ENCODE measurements at places on chromosomes 6 and 20. TPM values are rescaled to one million over a fixed set of nuclear protein-coding genes. Genes with fewer than 3 reads are reported as not detected.

The ECHDC1 gene
- total RNA-seq = 51.4 TPM

DNA sequence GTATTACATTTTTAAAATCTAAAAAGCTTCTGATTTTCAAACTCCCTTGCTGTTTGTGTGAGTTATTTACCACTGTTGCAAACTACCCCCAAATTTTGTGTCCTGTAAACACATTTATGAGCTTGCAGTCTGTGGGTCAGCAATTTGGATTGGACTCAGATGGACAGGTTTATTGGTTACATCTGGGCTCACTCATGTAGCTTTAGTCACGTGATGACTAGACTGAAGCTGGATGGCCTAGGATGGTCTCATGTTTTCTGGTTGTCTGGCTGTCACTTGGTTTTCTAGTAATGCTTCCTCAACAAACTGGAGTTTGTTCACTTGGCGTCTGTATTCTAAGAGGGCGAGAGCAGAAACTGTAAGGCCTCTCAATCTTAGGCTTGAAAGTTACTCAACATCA, 12.2 kb upstream of the C6orf58 start:
- no peak overlapping the region for H3K27ac ChIP-seq
- H3K36me3 ChIP-seq = no peaks in the 10 kb centered on the region
- no peak overlapping the region for H3K4me3 ChIP-seq

The BPIFA1 gene
- not detected for total RNA-seq

The GTPBP2 gene
- total RNA-seq = 70.8 TPM

GRCh38 chr20:20399531-20400500, 31.9 kb downstream of the INSM1 start:
- no peaks in the 10 kb centered on the region for H3K4me1 ChIP-seq
- H3K27me3 ChIP-seq = no peaks in the 10 kb centered on the region
- H3K36me3 ChIP-seq = no peaks in the 10 kb centered on the region
- H3K27ac ChIP-seq = no peak overlapping the region

GRCh38 chr6:94270091-94270948, 851.0 kb upstream of the EPHA7 start:
- H3K27me3 ChIP-seq = no peaks in the 10 kb centered on the region
- no peaks in the 10 kb centered on the region for H3K4me1 ChIP-seq
- H3K27ac ChIP-seq = no peak overlapping the region
- no peak overlapping the region for H3K4me3 ChIP-seq
- H3K36me3 ChIP-seq = no peaks in the 10 kb centered on the region

- no peaks in the 10 kb centered on the region for H3K4me1 ChIP-seq
- H3K4me3 ChIP-seq = no peak overlapping the region
- no peaks in the 10 kb centered on the region for H3K27me3 ChIP-seq
- peak; percentile 27 for DNase-seq
- H3K27ac ChIP-seq = no peak overlapping the region
These were observed 6.1 kb downstream of the C20orf173 start for GRCh38 chr20:35523298-35523888.

DNA sequence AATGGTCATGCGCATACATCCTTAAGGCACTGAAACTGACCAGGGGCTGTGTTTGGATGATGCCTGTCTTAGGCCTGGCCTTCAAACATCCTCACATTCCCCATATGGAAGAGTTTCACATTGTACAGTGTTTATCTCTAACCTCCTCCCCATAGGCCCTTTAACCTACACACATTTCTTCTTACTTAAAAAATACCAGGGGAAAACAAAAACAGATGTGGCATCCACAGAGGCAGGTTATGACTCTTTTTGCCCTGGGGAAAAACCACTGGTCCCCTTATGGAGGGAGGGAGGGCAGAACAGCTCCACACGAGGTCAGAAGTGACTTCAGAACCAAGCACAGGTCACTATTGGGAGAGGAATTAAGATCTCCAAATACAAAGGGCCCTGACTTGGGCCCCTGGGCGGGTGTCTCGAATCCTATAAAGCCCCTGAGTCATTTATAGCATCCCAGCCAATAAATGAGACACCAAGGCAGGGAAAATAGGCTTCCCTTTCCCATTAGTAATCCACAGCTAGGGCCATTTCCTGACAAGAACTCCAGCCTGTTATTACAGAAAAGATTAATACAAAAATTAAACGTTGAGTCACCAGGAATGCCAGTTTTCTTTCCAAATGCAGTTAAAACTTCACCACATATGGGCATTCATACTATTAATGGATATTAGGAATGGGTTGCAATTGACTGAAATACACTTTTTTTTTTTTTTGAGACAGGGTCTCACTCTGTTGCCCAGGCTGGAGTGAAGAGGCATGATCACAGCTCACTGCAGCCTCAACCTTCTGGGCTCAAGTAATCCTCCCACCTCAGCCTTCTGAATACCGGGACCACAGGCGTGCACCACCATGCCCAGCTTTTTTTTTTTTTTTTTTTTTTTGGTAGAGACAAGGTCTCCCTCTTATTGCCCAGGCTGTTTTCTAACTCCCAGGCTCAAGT, 107.2 kb downstream of the ATP9A start:
- peak overlapping the region; percentile 51 for H3K27ac ChIP-seq
- H3K4me3 ChIP-seq = no peak overlapping the region
- no peaks in the 10 kb centered on the region for H3K36me3 ChIP-seq
- DNase-seq = peak; percentile 73
- no peaks in the 10 kb centered on the region for H3K27me3 ChIP-seq
- peaks cover 41% of the 10 kb centered on the region for H3K4me1 ChIP-seq

GRCh38 chr20:38159957-38160756, 4.9 kb downstream of the TGM2 start:
- peaks cover 80% of the 10 kb centered on the region for H3K36me3 ChIP-seq
- H3K4me1 ChIP-seq = peaks cover 39% of the 10 kb centered on the region
- H3K27me3 ChIP-seq = no peaks in the 10 kb centered on the region
- H3K27ac ChIP-seq = 0 out of 2 replicates have a peak overlapping the region, but pooled peaks have one; percentile 18
- H3K4me3 ChIP-seq = no peak overlapping the region
- no peak for DNase-seq

The TAAR8 gene
- total RNA-seq = not detected

DNA sequence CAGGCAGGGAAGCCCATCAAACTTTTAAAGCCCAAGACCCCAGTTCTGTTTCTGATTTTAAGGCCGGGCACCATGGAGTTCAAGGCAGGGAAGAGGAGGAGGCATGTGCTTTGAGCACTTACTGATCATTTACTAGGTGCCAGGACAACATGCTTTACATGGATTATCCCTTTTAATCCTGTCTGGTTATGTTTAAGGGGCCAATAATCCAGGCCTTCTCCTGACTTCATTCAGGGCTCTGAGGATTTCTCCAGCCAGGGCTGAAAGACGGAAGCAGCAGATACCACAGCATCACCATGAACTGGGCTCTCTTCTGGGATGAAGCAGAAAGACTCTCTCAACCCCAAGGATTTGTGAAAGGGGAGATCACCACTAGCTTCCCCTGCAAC, 4.1 kb downstream of the CCND3 start:
- DNase-seq = no peak
- no peak overlapping the region for H3K27ac ChIP-seq
- H3K27me3 ChIP-seq = no peaks in the 10 kb centered on the region
- H3K4me3 ChIP-seq = no peak overlapping the region
- 0 out of 2 replicates have a peak, but pooled peaks cover 6% of the 10 kb centered on the region for H3K36me3 ChIP-seq
- H3K4me1 ChIP-seq = peaks cover 24% of the 10 kb centered on the region

The SLC22A3 gene
- not detected for total RNA-seq

- peaks cover 11% of the 10 kb centered on the region for H3K27me3 ChIP-seq
- DNase-seq = no peak
- no peaks in the 10 kb centered on the region for H3K4me1 ChIP-seq
- H3K4me3 ChIP-seq = no peak overlapping the region
- H3K36me3 ChIP-seq = no peaks in the 10 kb centered on the region
- H3K27ac ChIP-seq = no peak overlapping the region
These were observed 746.0 kb upstream of the DEFB115 start for GRCh38 chr20:30511322-30512030.

GRCh38 chr20:50229156-50229607, 38.6 kb downstream of the CEBPB start:
- peaks cover 51% of the 10 kb centered on the region for H3K4me1 ChIP-seq
- H3K36me3 ChIP-seq = no peaks in the 10 kb centered on the region
- no peak for DNase-seq
- peak overlapping the region; percentile 60 for H3K27ac ChIP-seq
- no peak overlapping the region for H3K4me3 ChIP-seq

The GCNT2 gene
- total RNA-seq = 35.7 TPM

GRCh38 chr6:161064915-161065314, 73.3 kb downstream of the MAP3K4 start:
- no peak overlapping the region for H3K27ac ChIP-seq
- H3K36me3 ChIP-seq = no peaks in the 10 kb centered on the region
- no peak overlapping the region for H3K4me3 ChIP-seq
- no peaks in the 10 kb centered on the region for H3K27me3 ChIP-seq
- H3K4me1 ChIP-seq = no peaks in the 10 kb centered on the region

GRCh38 chr20:51979226-51979625, 176.9 kb upstream of the SALL4 start:
- H3K4me3 ChIP-seq = no peak overlapping the region
- no peaks in the 10 kb centered on the region for H3K27me3 ChIP-seq
- no peak for DNase-seq
- no peaks in the 10 kb centered on the region for H3K36me3 ChIP-seq
- H3K4me1 ChIP-seq = peaks cover 5% of the 10 kb centered on the region

The DEFB124 gene
- total RNA-seq = not detected

- DNase-seq = no peak
- H3K4me3 ChIP-seq = no peak overlapping the region
- H3K27me3 ChIP-seq = no peaks in the 10 kb centered on the region
- no peak overlapping the region for H3K27ac ChIP-seq
- no peaks in the 10 kb centered on the region for H3K36me3 ChIP-seq
These were observed 2.2 kb downstream of the C20orf173 start for GRCh38 chr20:35527122-35527769.

The POU3F2 gene
- not detected for total RNA-seq

GRCh38 chr20:13229538-13229937, 8.5 kb downstream of the ISM1 start:
- H3K36me3 ChIP-seq = no peaks in the 10 kb centered on the region
- H3K4me3 ChIP-seq = no peak overlapping the region
- H3K27ac ChIP-seq = no peak overlapping the region
- H3K27me3 ChIP-seq = no peaks in the 10 kb centered on the region
- 0 out of 2 replicates have a peak, but pooled peaks cover 5% of the 10 kb centered on the region for H3K4me1 ChIP-seq

GRCh38 chr20:45890985-45891983, at the start of the genes CTSA and NEURL2:
TSS of gene CTSA (plus strand) at chr20:45891335. CDS start at chr20:45891569, 234 bp downstream.
TSS of gene NEURL2 (minus strand) at chr20:45891208. CDS start at chr20:45890991, 217 bp downstream.
- peak within 1 kb of the TSS; percentile 82 for H3K4me3 ChIP-seq
- H3K4me1 ChIP-seq = peaks cover 14% of the 10 kb centered on the region
- H3K27me3 ChIP-seq = no peaks in the 10 kb centered on the region
- H3K27ac ChIP-seq = no peak within 1 kb of the TSS
- DNase-seq = peak; percentile 81
- peaks cover 12% of the 10 kb centered on the region for H3K36me3 ChIP-seq

- DNase-seq = no peak
- H3K36me3 ChIP-seq = no peaks in the 10 kb centered on the region
- H3K4me1 ChIP-seq = no peaks in the 10 kb centered on the region
- no peak overlapping the region for H3K27ac ChIP-seq
- H3K27me3 ChIP-seq = peaks cover 89% of the 10 kb centered on the region
These were observed 8.7 kb upstream of the CCR6 start for GRCh38 chr6:167113935-167114910.

- peak overlapping the region; percentile 86 for H3K27ac ChIP-seq
- peaks cover 35% of the 10 kb centered on the region for H3K4me1 ChIP-seq
- no peaks in the 10 kb centered on the region for H3K27me3 ChIP-seq
- H3K36me3 ChIP-seq = peaks cover 23% of the 10 kb centered on the region
These were observed 1.7 kb downstream of the PPP1R10 start for GRCh38 chr6:30615219-30615957.

The PLA2G7 gene
- 0.68 TPM for total RNA-seq

GRCh38 chr6:108619431-108620197, 58.9 kb downstream of the FOXO3 start:
- H3K4me1 ChIP-seq = peaks cover 48% of the 10 kb centered on the region
- peak overlapping the region; percentile 17 for H3K27ac ChIP-seq
- no peaks in the 10 kb centered on the region for H3K27me3 ChIP-seq
- H3K4me3 ChIP-seq = no peak overlapping the region
- peaks cover 6% of the 10 kb centered on the region for H3K36me3 ChIP-seq

GRCh38 chr20:17838921-17839320, 129.7 kb downstream of the SNX5 start:
- DNase-seq = no peak
- H3K36me3 ChIP-seq = no peaks in the 10 kb centered on the region
- H3K27me3 ChIP-seq = no peaks in the 10 kb centered on the region
- H3K4me1 ChIP-seq = peaks cover 8% of the 10 kb centered on the region
- no peak overlapping the region for H3K27ac ChIP-seq

GRCh38 chr6:16180696-16181438, 52.0 kb downstream of the MYLIP start:
- no peak for DNase-seq
- H3K27ac ChIP-seq = no peak overlapping the region
- no peaks in the 10 kb centered on the region for H3K4me1 ChIP-seq
- no peak overlapping the region for H3K4me3 ChIP-seq

GRCh38 chr6:168099201-168100010, 20.4 kb upstream of the FRMD1 start:
- H3K27me3 ChIP-seq = peaks cover 93% of the 10 kb centered on the region
- H3K4me3 ChIP-seq = no peak overlapping the region
- H3K36me3 ChIP-seq = no peaks in the 10 kb centered on the region
- no peak overlapping the region for H3K27ac ChIP-seq

The SYCP2 gene
- total RNA-seq = 3.0 TPM

DNA sequence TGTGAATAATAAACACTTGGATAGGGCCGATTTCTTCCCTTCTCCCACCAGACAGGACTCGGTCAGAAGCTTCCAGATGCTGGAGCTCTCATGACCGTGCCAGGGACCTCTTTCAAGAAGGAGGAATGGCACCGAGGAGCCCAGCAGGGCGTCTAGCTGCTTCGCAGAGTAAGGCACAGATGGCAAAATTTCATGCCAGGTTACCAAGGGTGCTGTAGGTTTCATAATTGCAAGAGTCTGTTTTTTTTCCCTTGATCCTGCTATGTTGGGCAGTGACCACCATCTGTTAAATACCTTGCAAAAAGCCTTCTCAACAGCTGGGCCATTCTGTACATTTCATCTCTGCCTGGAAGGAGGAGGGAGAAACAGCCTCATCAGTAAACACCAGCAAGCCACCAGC, 111.8 kb downstream of the EDN3 start:
- H3K4me3 ChIP-seq = no peak overlapping the region
- H3K27me3 ChIP-seq = peaks cover 97% of the 10 kb centered on the region
- H3K27ac ChIP-seq = no peak overlapping the region
- DNase-seq = no peak
- no peaks in the 10 kb centered on the region for H3K4me1 ChIP-seq

- H3K27ac ChIP-seq = peak overlapping the region; percentile 64
- no peaks in the 10 kb centered on the region for H3K36me3 ChIP-seq
These were observed 513.7 kb upstream of the SULF2 start for GRCh38 chr20:48298851-48299484.

GRCh38 chr6:2120912-2121311, 124.5 kb downstream of the GMDS start:
- H3K27ac ChIP-seq = no peak overlapping the region
- H3K27me3 ChIP-seq = no peaks in the 10 kb centered on the region
- no peak overlapping the region for H3K4me3 ChIP-seq
- H3K4me1 ChIP-seq = no peaks in the 10 kb centered on the region
